Hepatocyte (in vitro differentiated cells): ENCODE measurements at places on chromosomes 13 and 19. TPM values are rescaled to one million over a fixed set of nuclear protein-coding genes. Genes with fewer than 3 reads are reported as not detected.

ATP8B3 gene
- polyA plus RNA-seq = 2.4 and 3.1 TPM in 2 replicates

PEX11G gene
- polyA plus RNA-seq = 10.3 and 10.6 TPM in 2 replicates

LYPD3 gene
- 13.2 and 13.5 TPM in 2 replicates for polyA plus RNA-seq

NAPSA gene
- 2.7 and 12.1 TPM in 2 replicates for polyA plus RNA-seq

KIR2DL3 gene
- polyA plus RNA-seq = not detected in 2 replicates

ATXN8OS gene
- polyA plus RNA-seq = not detected in 2 replicates

ZNF227 gene
- polyA plus RNA-seq = 8.2 and 8.6 TPM in 2 replicates

GRCh38 chr13:101408992-101409656, 7.2 kb downstream of the NALCN start:
- no peak for DNase-seq

DNA sequence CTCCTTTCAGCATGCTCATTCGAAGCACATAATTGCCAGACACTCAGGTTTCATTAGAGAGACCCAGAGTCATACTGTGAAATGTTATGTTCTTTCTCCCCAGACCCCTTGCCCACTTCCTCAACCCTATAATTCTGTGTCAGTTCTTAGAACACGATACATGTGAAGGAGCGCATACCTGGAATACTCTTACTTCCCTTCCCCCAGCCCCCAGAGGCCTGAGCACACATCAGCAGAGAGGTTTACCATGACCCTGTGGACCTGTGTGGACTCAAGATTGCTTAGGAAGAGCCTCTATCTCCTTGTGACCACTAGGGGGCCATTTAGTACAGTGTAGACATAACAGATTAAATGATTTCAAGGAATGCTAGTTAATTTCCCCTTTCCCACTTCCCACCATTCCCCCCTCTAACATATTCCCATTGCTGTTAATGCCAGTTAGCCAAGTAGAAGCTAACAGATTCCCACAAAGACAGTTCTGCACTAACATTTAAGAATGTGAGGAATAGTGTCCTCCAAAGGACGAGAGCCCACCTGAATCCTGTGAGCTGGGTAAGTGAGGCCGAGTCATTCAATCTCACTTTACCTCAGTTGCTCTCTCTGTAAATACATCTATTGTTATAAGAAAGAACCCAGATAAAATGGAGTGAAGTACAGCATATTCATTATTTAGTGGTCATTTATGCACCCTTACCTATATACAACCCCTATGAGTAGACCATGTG, 154.2 kb upstream of the MAB21L1 start:
- peak; percentile 76 for DNase-seq

DNA sequence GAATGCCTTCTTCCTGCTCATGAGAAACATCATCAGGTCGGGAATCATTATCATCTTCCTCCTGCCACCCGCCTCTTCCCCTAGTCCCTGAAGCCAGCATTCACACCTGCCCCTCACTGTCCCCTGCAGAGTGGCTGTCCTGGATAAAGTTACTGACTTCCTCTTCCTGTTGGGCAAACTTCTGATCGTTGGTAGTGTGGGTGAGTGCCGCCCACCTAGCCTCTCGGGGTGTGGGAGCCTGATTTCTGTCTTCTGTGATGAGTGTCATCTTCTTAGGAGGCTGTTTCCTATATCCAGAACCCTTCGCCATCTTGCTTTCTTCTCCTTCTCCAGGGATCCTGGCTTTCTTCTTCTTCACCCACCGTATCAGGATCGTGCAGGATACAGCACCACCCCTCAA, 12.5 kb downstream of the SLC44A2 start:
- DNase-seq = no peak

DNA sequence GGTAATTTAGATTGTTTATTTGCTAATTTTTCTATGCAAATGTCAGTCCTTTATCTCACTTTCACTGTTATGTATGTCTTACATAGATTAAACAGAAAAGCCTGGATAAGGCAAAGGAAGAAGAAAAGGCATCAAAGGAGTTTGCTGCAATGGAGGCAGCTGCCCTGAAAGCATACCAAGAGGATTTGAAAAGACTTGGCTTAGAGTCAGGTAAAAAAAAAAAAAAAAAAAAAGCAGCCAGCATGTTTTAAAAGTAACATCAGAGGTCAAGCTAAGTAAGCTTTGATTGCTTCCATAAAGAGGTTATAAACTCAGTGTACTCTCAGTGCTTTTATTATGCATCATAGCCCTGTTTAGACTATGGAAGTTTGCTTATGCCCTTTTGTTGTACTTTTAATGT, 3.8 kb downstream of the WBP4 start:
- DNase-seq = peak; percentile 22

- no peak for DNase-seq
Measured at GRCh38 chr13:20424949-20425348, 100.7 kb downstream of the CRYL1 start.

GRCh38 chr13:89627996-89628395, 1719.5 kb upstream of the MIR17HG start:
- no peak for DNase-seq

GRCh38 chr19:17557466-17557865, 2.0 kb downstream of the COLGALT1 start:
- DNase-seq = no peak

DNA sequence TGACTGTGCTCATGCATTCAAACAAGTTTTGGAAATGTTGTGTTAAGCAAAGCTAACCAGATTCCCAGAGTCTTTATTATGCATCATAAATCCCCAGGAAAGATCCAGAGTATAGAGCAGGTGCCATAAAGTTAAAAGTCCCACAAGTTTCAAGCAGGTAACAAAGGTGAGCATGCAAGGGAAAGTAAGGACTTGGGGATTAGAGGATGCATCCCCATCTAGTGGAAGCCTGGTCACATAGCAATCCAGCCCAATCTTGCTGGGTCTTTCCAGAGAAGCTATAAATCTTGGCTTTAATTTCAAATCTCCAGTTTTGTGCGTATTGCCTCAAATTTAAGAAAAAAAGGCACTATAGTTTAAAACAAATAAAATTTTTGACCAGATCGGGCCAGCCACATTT, 72.7 kb downstream of the ZNF254 start:
- peak; percentile 25 for DNase-seq

GRCh38 chr13:37106642-37107041, 1.2 kb upstream of the CSNK1A1L start:
- DNase-seq = no peak

DNA sequence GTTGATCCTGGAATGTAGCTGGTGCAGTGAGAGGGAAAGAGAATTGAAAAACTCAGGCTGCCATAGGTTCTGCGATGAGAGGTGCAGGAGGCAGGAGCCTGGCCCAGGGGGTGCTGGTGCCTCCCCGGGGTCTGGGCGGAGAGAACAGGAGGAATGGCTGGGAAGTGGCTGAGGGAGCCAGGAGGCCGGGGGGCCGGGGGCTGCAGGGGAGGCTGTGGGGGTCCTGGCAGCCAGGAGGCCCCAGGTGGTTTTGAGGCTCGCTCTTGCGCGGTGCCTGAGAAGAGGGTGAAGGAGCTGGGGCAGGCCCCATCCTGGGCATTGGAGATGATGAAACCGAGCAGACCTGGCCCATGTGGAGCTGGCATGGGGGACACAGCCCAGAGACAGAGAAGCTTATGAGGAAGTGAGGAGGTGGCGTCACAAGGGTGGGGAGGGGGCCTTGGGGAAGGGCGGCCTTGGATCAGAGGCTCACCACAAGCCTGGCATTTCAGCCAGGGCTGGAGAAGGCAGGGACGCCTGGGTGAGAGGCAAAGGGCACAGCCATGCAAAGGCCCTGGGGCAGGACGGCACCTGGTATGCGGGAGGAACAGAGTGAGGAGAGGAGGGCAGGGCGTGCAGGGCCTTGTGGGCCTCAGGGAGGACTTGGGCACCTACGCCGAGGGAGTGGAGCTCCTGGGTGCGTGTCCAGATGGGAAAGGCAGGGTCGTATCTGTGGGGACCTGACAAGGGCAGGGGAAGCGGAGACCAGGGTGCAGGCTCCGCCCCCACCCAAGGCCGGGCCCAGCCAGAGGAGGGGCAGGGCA, 1.3 kb upstream of the TEKTIP1 start:
- DNase-seq = no peak

DNA sequence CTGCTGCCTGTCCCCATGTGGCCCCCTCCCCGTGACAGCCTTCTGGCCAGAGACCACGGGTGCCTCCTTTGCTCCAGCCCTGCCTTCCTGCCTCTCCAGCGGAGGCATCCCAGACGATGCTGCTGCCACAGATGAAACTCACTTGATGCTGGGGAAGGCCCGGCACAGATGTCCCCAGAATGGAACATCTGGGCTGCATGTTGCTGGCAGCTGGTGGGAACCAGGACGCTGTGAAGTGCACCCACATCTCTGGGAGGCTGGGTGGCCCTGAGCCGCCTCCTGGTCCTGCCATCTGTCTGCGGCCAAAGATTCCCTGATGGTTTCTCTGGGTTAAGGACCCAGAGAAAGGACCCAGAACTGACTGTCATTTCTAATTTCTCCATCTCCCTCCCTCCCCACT, 51.9 kb upstream of the PTPRS start:
- DNase-seq = no peak

DNA sequence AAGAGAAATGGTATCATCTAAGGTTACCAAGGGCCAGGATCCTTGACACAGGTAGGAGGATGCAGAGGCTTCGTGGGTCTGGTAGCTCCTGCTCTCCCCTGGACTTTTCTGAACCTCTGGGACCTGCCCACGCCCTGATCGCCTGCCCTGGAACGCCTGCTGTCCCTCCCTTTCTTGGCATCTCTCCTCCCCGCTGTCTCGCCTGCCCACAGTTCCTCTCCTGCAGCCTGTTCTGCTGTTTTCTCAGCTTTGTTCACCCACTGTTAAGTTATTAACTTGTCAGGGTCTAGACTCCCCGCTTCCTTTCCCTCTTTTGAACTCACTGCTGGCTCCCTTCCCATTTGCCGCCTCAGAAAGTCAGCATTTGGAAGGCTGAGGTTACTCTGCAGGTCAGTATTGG, 19.8 kb downstream of the SERP2 start:
- no peak for DNase-seq

DNA sequence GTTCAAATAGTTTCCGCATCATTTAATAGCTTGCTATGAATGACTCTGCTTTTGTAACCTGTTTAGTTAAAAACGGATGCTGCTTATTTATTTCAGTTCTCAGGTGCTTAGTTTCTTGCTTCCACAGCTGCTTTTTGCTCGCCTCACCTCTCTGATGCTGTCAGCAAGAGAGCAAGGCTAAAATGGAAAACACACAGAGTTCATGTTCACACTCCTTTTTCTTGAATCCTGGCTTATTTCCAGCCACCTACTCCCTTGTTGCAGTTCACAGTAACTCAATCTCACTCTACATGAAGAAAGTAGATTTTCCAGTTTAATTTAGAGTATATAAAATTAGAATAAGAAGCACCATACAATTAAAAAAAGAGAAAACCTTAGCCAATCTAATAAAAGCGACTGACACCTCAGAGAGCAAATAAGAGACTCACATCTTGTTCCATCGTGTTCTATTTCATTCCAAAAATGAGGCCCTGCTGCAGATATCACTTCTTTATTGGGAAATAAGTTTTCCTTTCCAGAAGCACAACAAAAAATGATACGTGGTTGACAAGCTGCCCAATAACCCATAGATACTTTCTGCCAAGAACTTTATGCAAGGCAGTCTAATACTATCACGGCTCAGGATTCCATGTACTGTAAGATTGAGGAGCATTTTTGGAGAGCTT, 326.1 kb upstream of the SLITRK1 start:
- DNase-seq = no peak

DNA sequence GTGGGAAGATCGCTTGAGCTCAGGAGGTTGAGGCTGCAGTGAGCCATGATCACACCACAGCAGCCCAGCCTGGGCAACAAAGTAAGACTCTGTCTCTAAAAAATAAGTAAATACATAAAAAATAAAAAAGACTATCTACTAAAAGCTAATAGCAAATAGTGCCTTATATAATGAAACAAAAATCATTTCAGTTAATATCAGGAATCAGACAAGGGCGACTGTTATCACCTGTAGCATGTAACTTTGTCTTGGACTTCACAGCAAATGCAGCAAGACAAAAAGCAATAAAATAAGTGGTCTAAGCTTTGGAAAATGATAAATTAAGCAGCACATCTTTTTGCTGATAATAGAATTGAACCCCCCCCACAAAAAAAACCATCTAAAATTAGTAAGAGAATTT, 21.2 kb upstream of the GPI start:
- no peak for DNase-seq

DNA sequence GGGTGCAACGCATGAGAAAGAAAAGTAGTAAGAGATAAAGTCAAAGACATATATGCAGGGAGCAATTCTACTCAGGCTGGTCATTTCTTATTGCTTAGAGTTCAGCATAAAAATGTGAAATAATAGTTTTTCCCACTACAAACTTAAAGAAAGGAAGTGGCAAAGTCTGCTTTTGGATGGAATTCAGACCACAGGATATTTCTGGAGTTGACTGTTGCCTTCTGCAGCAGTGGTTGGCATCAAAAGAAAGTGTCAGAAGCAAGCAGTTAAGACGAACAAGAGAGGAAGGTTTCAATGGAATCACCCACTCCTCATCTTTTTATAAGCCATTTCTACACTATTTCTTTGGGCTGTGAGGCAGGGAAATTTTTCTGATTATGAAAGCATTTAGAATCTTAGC, 36.2 kb upstream of the TRPC4 start:
- DNase-seq = no peak

DNA sequence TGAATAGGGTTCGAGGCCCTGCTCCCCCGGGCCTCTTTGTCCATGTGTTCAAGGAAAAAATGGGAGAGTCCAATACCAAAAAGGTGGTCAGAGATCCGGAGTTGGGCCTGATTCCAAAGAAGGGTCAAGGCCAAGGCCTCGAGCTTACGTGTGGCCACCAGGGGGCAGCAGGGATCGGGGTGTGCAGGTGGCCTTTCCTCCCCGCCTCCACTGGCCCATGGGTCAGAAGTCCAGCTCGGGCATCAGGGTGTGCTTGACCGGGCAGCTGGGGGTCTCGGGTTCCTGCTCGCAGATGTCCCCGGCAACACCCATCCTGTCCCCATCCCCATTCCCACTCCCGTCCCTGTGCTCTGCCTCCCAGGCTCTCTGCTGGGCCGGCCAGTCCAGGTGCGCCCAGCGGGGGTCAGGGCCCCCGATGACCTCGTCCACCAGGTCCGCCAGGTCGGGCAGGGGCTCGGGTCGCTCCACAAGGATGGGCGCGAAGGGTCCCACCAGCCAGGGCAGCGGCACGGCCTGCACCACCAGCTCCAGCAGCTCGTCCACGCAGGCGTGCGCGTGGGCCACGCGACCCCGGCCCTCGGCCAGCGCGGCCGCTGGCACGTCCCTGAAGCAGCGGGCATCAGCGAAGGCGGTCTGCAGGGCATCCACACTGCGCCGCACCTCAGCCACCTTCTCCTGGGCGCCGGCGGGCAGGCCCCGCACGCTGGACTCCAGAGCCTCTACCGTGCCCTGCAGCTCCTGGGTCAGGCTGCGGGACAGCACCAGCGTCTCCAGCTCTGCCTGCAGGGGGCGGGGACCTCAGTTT, 5.2 kb upstream of the PLIN4 start:
- no peak for DNase-seq

GRCh38 chr13:31192306-31192705, 7.5 kb upstream of the B3GLCT start:
- no peak for DNase-seq

DNA sequence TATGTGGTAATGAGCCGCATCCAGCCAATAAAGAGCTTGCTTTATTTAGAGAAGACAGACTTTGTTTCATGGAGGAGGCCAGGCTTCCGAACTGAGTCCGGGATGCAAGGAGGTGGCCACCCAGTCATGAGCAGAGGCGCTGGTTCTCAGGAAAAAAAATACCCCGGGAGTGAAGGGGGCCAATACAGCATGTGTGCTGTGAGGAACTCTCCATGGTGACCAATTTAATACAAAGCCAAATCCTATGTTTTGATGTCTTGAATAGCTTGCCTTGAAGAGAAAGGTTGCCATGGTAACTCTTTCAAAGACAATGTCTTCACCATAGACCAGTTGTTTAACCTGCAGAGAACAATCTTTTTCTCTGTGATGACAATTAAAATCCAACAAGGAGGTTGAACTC, 43.4 kb upstream of the PDCD5 start:
- no peak for DNase-seq
